RWPE1 (cell line): ENCODE measurements at places on chromosomes 13 and 19.
A peak's percentile ranks its signal among the peaks of the same experiment; 100 is the strongest.

GRCh38 chr13:102846261-102847015, 606 bp downstream of the ERCC5 start:
- DNase-seq, result peak; percentile 30

GRCh38 chr19:15740785-15741184, 3.0 kb downstream of the OR10H3 start:
- no peak for DNase-seq

- no peak for DNase-seq
Measured at GRCh38 chr13:30752201-30752797, 17.0 kb downstream of the ALOX5AP start.

DNA sequence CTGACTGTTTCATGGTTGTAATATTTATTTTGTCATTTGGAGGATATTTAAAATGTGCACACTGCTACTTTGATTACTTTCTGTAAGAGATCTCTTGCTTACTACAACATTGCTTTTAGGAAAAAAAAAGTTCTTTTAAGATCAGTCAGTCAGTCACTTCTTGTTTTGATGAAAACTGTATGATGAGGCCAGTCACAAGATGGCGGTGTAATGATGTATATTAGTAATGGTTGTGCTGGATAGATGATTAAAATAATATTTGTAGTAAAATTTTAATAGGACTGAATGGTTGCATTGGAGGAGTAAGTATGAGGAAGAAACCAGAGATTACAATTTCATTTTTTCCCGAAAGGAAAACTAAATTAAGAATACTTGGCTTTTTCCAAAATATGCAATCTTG, 2411.1 kb downstream of the PCDH9 start:
- no peak for DNase-seq

DNA sequence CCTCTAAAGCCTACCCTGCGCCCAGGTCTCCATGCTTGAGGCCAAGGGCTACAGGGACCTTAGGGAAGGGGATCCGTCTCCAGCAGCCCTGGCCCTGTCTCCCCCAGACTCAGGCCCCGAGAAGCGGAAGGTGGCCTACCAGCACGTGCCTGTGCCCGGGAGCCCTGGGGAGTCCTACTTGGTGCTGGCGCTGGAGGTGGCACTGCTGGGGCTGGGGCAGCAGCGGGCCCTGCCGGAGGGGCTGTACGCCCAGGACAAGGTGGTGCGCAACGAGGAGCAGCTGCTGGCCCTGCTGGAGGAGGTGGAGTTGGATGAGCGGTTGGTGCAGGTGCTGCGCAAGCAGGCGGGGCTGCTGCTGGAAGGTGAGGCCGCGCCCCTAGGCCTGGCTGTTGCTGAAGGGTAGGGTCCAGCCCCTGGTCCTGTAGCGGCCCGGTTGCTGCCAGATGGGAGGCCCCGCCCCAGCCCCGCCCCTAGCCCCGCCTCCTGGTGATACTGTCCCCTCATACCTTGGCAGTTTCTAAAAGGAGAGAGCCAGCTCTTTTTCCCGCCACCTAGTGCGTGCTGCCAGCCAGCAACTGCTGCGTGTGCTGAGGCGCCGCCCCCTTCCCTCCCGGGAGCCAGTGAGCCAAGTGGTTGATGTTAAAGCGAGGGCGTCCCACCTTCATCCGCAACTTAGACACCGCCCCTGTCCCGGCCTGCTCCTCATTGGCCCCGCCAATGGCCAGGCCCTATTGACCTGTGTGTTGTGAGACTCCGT, 22.6 kb downstream of the ZSWIM4 start:
- no peak for DNase-seq

DNA sequence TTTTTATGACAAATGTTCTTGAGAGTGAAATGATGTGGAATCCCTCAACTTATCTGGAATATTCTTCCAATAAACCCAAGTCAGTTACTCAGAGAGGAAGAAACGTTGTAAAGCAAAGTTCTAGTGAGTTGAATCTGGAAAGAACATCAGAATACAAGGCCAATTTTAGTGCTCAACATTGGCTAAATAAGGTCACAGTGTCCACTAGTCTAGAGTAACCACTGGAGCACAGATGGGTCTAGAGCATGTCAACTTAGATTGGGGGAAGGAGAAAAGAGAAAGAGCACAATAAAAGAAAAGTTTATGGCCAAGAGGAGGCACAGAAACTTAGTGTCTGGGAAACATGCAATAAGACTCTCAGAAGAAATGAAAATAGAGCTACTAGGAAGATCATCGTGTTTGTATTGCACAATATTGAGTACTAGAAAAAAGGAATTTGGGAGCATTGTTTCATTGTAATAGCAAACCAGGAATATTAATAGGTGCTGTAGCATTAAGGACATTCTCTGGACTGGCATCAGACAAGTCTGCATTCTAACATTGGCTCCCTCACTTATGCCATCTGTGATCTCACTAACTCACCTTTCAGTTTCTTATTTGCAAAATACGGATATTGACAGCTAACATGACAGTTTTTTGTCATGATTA, 1318.5 kb downstream of the PCDH9 start:
- DNase-seq, result no peak

DNA sequence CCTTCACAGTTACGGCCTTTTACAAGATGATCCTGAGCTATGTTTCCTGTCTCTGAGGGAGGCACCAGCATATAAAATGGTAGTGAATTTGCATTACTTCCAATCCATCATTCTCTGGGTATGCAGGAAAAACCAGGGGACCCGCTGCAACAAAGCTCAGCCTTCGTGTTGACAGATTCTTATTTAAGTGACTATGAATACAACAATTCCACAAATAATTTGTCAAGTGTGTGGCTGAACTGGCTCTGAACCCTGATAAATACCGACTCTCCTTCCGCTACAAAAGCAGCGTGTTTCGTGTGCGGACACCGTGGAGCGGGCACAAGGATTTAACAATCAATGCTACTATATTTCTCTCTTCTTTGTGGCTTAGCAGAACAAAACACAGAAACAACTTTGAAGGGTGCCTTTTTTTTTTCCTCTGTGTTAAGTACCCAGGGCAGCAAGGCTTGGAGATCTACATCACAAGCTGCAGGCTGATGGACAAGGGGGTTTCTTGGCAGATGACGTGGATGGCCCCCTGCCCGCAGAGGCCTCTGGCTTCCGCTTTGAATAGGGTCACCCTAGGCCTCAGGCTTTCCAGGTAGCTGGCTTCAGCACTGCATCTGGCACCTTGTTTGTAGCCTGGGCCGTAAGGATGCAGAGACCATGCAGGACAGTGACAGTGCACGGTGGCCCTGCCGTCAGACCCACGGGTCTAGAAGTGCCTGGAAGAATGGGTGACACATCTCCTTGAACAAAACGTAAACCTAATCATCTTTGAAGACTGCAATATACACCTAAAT, 280.5 kb upstream of the TSHZ3 start:
- no peak for DNase-seq

DNA sequence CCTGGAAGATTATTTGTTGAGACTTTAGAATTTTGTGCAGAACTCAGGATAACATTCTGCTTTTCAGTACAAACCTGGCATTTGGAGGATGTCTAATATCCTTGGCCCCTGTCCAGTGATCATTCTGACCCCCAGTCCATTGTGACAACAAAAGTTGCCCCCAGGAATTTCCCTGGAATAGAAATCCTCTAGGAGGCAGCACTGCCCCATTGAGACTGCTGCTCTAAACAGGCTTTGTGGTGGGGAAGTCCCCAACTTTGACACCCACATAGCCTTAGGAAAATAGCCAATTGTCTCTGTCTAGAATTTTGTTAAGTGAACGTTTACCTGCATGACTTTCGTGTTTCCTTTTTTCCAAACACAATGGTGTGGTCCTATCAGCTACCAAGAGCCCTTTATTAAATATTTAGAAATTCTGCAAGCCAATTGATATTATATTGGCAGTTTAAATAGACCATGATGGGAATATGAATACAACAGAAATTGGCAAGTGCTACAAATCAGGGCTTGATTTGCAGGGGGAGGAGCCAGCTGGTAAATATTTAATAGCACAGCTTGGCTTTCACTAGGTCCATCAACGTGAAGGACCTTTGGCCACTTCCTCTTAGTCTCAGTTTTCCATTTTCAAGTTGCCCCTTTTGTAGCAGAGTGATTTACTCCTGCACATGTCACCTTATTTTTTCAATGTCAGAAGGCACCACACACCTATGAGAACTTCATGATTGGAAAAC, 451.7 kb downstream of the EFNB2 start:
- peak; percentile 48 for DNase-seq

GRCh38 chr19:54317108-54317964, 4.4 kb upstream of the LILRA5 start:
- no peak for DNase-seq

- DNase-seq, result no peak
Measured at GRCh38 chr19:5025027-5025426, 56.1 kb downstream of the KDM4B start.

DNA sequence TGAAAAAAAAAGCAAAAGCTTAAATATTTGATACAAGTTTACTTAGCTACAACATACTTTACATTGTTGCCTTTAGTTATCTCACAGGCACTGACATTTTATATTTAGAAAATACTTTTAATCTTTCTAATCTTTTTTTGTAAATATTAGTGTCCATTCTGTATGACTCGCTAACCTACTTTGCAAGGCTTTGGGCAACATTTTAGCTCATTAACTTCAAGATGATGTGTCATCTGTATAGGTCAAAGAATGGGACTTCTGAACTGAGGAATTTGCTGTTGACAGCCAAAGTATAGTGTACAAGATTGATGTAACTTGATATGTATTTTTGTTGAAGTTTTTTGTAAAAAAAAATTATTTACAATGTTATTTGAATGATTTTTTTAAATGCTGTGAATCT, 2.7 kb upstream of the C1QTNF9 start:
- no peak for DNase-seq

DNA sequence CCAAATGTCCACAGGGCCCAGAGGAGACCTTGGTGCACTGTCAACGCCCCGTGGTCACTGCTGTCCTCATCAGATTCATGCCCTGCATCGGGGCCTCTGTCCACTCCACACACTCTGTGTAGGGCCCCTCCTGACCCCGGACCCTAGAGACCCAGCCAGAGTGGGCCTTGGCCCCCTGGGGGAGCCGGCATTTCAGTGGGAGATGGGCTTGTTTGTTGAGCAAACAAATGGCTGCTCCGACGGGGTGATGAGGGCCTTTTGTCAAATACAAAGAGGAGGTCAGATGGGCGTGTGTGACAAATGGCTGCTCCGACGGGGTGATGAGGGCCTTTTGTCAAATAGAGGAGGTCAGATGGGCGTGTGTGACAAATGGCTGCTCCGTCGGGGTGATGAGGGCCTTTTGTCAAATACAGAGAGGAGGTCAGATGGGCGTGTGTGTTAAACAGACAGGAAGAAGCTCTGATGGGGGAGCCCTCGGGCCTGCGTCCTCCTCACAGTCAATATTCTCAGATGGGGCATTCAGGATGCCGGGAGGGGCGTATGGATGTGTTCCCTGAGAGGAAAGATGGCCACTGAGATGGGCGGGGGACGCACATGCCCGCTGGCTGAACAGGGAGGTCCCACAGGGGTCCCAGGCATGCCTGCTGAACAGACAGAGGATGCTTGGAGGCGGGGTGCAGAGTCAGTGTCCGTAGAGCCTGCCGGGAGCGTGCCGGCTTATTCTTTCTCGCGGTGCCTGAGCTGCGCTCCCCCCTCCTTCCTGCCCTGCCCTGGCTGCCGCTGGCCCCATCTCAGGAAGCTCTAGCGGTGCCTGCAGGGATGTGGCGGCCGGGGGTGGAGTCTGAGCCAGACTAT, 36.3 kb downstream of the SMIM24 start:
- no peak for DNase-seq

DNA sequence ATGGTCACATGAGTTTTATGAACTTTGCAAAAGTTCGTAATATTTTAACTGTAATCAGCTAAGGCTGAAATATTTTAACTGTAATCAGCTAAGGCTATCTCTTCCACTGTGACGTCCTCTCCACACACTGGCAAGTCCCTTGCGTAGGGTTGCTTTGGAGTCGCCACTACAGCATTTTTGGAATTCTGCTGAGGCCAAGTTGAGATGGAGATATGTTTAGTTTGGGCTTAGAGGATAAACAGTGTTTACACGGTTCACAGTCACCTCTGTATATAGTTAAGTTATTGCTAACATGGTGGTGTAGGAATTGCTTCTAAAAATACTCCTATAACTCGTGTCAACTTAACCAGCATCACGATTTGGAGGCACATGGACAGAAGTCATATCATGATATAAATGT, 143.6 kb upstream of the SERP2 start:
- no peak for DNase-seq

DNA sequence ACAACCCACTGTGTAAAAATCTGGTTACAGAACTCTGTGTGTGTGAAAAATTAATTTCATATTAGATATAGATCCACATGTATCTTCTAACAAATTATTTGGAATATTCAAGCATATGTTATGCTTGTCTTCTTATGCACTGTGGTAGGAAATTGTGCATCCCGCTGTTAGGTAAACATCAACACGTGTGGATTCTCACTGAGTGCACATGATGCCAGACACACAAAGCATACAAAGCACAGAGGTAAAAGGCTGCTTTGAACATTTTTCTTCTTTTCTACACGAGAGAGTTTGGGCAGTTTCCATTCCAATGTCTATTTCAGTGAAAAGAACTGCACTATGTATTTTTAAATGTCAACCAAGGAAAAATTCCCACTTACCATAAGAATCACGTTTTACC, 354.9 kb downstream of the PCDH9 start:
- DNase-seq, result no peak

GRCh38 chr13:41608839-41609177, 151.5 kb downstream of the RGCC start:
- no peak for DNase-seq

- DNase-seq, result no peak
Measured at GRCh38 chr19:40709817-40710216, 6.9 kb downstream of the COQ8B start.

GRCh38 chr13:53005626-53006025, 23.0 kb upstream of the OLFM4 start:
- DNase-seq, result no peak

DNA sequence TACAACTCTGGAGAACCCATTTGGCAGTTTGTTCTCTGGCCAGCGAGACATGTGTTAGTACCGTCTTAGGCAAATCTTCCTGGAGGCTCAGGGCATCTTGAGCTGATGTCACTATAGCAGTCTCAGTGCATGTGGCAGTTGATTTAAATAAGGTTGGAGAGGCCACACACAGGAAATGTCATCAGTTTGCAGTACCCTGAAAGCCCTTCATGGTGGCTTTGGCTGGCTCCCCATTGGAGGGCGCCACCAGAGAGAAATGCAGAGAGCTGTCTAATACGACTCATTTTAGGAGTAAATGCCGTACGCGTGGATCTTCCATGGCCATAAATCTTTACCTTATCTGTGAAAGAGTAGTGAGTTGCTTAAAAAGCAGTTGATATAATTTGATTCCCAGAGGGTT, 163.1 kb downstream of the STK24 start:
- DNase-seq, result no peak

DNA sequence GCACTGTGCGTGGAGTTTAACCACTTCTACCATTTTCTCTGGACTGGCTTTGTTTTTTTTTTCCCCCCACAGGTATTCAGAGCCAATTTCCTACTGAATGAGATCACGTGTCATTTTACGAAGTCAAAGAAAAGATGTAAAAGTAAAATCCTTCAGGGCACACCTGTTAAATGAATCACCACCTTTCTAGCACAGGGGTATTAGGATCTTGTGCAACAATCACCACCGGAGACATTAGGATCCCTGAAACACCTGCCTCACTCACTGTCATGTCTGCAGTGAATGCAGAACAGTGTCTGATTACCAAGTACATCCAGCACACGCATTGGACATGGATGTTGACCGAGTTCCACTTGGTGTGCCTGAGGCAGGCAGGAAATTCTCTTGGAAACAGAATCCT, 17.2 kb downstream of the BRD4 start:
- peak; percentile 86 for DNase-seq
